ENCODE measurements at places on chromosomes 12 and 14.
A peak's percentile ranks its signal among the peaks of the same experiment; 100 is the strongest.

- no peak for DNase-seq
Measured at GRCh38 chr14:72664651-72665050, 229.2 kb downstream of the DPF3 start.

GRCh38 chr12:5567016-5567725 lies 135.3 kb downstream of the NTF3 start:
- DNase-seq: peak; percentile 14

DNA sequence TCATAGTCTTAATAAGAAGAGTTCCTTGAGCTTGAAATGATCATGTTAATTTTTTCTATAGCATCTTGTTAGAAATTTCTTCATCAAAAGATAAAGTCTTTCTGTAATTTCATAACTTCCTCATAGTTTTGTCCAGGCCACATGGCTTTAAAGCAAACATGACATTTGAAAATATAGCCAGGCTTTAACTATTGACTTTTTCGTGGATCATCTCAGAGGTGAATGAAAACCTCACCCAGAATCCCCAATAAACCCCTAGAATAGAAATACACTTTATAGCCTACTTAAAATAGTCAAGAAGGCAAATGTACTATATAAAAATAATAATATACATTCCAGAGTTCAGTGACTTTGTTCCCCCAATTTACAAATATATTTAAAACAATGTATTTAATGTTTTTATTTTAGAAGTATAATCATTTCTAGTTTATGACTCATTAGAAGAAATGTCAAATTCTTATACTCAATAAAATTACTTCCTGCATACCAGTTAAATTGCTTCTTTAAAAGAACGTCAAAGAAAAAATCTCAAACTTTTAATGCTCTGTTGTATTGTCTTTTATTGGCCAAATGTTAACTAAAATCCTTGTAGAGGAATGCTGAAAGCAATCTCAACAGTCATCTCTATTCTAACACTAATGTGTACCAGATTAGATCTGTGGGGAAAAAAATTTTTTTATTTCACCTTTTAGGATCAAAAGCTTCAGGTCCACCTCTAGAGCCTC lies 21.6 kb downstream of the EXOC5 start:
- no peak for DNase-seq

DNA sequence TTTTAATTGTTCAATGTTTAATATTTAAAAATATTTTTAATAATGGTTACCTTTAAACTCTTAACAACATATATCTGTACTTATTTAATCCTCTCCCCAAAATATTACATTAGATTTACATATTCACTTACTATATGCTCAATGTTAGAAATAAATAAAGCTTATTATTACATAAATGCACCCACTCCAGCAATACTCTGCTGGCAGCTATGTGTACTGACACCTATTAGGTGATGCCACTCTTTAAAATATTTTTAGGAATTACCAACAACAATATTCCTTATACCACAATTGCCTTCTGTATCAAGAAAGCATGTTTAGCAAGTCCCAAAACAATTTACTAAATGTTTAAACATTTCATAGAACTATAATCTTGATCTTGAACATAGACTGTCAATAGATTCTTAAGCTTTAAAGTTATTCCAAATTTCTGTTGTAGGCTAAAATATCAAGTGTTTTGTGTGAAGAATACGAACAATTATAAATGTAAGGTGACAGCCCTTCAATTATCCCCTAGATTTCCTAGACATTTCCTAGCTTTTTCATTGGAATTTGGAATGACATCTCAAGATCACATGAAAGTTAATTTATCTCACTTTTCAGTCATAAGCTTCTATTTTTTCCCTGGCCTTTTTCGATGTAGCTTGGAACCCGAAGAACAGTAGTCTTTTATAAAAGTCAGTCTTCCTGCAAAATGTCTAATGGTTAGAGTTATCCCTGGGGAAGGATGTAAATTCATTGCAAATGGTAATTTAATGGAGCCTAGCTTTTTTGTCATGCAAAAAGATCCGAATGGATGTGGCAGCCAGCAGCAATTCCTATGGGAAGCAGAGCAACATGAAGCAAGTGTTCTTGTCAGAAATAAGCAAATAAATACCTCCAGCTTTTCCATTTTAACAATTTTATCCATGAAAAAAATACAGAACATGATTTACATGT lies 907.5 kb upstream of the ATXN7L3B start:
- no peak for DNase-seq

DNA sequence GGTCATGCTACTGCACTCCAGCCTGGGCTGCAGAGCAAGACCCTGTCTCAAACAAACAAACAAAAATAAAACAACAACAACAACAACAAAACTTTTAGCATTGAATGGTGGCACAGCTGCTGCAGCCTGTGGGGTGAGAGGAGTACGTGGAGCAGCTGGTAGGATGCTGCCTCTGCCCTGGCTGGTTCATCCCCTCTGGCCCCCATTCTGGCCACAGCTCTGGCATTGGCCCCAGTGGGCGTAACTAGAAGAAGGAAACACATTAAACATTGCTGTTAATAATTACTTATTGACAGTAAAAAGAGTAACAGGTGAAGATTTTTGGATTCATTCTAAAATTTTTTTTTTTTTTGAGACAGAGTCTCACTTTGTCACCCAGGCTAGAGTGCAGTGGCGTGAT lies 28.8 kb upstream of the C2CD5 start:
- DNase-seq: no peak

DNA sequence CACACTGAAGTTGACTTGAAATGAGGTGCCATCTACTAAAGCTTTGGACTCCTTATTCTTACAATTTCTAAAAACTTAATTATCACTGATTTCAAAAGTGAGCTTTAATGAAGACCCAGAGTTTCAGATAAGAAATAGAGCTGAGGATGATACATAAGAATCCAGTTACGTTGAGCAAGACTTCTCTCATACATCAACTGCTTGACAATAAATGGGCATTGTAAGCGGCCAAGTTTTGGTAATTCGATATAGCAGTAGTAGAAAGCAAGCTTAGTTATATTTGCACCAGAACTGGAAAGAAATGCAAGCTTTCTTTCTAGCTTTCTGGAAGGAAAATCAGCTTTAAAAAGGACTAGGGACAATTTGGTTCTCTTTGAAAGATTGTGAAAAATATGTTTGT lies 1359.6 kb downstream of the FSCB start:
- no peak for DNase-seq

DNA sequence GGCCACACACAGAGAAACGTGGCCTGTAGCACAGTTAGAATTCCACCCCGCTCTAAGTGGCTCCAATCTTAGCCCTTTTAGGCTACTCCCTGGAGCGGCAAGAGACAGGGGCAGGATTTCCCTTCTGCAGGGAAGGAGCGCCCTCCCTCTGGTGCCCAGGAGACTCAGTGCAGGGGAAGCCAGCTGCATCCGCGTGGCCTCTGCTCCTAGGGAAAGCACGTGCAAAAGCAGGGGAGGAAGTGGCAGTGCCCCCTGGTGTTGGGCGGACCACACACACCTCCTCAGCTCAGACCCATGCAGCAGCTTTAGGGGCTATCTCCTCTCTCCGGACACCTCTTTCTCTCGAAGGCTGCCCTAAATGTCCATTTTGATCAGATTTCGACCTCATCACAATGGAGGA lies 50.0 kb downstream of the SPRING1 start:
- DNase-seq: no peak

- no peak for DNase-seq
Measured at GRCh38 chr12:57795354-57795753, 12.8 kb downstream of the TSFM start.

DNA sequence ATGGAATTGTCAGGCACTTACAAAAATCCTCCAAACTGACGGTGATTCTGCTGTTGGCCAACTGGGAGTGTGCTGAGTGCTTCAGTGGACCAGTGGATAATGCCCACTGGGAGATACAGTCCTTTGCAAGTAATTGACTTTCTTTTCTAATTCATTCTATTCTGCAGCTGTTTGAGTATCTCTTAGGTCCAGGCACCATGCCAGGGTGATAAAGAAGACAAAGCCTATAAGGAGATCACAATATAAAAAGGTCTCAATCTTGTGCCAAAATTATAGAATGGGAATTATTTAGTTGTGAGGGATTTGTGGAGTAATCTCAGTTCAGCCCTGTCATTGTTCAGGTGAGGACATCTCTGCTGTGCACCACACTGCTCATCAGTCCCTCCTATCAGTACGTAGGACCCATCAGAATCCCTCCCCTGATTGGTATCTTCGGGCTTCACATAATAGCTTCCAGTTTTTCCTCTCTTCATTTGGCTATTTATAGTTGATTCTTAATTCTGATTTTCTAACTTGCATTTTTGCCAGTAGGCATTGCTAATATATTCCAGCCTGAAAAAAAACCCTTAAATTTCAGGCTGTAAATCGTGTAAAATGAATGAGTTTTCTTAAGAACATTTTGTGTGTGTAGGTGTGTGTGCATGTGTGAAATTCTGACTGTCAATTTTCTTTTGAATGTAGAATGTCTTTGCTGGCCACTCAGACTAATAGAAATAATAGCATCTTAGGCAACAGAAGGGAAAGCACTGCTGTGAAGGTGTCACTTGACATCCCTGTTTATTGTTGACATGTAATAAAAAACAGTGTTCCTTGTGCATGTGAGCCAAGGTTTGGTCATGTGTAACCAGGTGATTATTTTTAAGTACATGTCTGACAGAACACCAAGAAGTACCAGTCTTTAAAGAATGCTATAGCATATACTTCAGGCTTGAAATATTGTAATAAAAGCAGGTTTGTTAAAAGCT lies 457.6 kb upstream of the RGS6 start:
- DNase-seq: peak; percentile 54

- DNase-seq: no peak
Measured at GRCh38 chr12:92614001-92614400, 88.8 kb upstream of the PLEKHG7 start.

GRCh38 chr12:53937596-53938325 lies 870 bp upstream of the HOXC13 start:
- no peak for DNase-seq

- no peak for DNase-seq
Measured at GRCh38 chr12:76859611-76860010, 19.2 kb downstream of the CSRP2 start.

GRCh38 chr12:53564941-53565340 lies 57.7 kb upstream of the NPFF start:
- DNase-seq: no peak

GRCh38 chr12:66189889-66190288 lies 875 bp downstream of the IRAK3 start:
- DNase-seq: no peak

DNA sequence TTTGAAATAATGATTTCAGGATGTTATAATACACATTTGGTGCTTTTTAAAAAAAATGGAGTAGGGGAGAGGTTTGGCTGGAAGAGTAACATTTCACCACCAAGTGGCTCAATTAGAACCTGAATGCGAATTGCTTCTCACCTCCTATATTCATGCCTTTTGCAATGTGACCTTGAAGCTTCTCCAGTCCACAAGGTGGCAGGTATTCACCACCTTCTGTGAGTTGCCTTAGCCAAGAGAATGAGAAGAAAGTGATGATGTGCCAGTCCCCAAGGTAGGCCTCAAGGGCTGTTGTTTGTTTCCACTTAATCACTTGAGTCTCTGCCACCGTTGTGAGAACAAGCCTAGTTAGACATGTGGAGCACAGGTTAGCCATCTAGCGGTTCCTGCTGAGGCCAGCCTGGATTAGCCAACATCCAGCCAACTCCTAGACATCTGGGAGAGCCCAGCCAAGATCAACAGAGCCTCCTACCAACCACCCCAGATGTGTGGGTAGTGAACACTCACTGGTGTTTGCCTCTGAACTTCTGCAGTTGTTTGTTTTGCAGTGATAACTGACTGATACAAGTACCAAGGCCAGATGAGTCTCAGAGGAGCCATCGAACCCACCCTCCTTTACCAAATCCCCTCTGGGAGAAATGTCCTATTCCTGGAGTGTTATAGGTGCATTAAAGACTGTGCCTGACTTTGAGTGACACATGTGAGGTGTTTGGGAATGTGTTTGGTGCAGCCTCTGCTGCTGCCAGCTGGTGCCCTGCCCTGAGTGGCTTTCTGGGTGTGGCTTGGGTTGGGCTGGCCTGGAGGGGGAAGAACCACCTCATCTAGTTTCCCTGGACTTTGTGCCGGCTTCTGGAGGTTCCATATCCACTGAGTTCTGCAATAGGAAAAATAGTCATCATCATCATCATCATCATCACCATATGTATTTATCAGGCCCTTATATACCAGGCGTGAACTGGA lies 132.5 kb upstream of the RFLNA start:
- DNase-seq: no peak

DNA sequence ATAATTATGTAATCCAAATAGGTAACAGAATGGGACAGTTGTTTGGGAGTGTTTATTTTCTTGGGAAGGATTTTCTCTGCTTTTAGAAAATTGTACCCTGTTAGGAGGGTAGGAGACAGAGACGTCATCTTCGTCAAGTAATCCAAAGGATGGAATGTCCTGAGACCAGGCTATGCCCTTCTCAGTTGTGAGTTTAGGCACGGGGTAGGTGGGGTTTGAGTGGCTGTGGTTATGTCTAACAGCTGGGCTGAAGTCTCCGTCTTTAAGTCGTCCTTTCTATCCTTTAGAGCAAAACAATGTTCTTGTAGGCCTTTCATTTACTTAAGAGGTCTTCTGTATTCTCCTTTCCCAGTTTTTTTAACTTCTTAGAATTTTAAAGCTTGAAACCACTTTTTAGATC lies 5.7 kb downstream of the SOCS2 start:
- no peak for DNase-seq

- no peak for DNase-seq
Measured at GRCh38 chr12:53972152-53972702, 699 bp upstream of the HOXC11 start.

- no peak for DNase-seq
Measured at GRCh38 chr12:104378427-104378826, 74.9 kb downstream of the EID3 start.

GRCh38 chr12:69352904-69353303 lies 4.7 kb downstream of the LYZ start:
- DNase-seq: no peak

GRCh38 chr14:35406506-35407305 lies 2.2 kb upstream of the NFKBIA start:
- peak; percentile 70 for DNase-seq

DNA sequence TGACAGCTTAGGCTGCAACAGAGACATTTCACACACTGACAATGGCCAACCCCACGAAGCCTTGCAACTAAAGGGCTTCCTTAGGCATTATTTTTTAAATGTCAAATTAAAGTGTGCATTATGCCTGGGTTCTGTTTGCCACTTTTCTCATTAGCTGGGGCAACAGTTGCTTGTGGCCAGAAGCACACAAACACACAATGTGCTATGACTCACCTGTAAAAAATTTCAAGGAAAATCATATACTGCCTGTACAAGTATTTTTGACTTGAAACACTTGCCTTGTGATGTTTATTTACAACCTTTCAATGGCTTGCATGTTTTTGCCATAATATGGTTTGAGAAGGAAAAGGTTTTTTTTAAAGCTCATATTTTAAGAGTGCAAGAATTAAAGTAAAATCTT lies 1.9 kb downstream of the NTN4 start:
- no peak for DNase-seq

- no peak for DNase-seq
Measured at GRCh38 chr14:41597647-41598046, 9.0 kb upstream of the LRFN5 start.

- DNase-seq: no peak
Measured at GRCh38 chr14:103227094-103227768, 104.0 kb downstream of the TNFAIP2 start.

- DNase-seq: no peak
Measured at GRCh38 chr14:24881116-24881893, 168.6 kb downstream of the STXBP6 start.

GRCh38 chr14:100526057-100526456 lies 61.2 kb downstream of the BEGAIN start:
- no peak for DNase-seq
